ENCODE measurements at places on chromosomes 12 and 14. TPM values are rescaled to one million over a fixed set of nuclear protein-coding genes. Genes with fewer than 3 reads are reported as not detected.

DNA sequence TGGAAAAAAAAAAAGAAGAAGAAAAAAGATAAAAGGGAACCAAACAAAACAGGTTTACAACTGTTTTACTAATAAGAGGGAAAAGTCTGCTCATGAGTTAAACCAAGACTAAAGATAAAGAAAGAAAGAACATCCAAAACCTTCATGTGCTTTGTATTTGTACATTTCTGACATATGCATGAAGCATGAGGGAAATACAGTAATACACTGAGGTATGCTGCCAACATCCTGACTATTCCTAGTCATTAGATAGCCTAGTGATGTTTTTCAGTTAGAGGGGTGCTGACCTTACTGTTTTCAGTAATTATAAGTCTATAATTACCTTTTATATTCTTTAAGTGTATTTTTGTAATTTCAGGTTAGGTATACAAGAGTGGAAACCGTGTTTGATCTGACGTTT is 793.3 kb downstream of the DIO2 start:
- H3K4me1 ChIP-seq: no peaks in the 10 kb centered on the region
- no peak for DNase-seq

DNA sequence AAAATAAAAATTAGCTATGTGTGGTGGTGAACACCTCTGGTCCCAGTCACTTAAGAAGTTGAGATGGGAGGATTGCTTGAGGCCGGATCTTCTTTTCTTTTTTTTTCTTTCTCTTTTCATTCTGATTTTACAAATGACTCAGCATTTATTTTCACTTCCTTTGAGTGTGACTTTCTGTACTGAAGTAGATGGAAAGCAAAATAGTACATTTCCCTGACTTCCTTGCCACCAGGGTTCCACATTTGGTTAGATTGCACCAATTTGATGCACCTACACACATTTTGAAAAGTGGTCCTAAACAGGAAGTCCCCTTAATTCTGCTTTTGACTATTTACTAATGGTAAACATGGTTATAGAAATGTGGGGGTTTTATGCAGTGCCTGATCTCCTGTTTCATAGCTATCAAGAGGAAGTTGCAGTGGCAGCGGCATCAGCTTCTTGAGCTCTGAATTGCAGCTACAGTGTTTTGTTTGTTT is 13.0 kb upstream of the LEMD3 start:
- no peak overlapping the region for H3K27ac ChIP-seq
- no peaks in the 10 kb centered on the region for H3K36me3 ChIP-seq
- no peak overlapping the region for H3K4me3 ChIP-seq
- peaks cover 22% of the 10 kb centered on the region for H3K27me3 ChIP-seq
- DNase-seq: no peak

- no peak for DNase-seq
- no peaks in the 10 kb centered on the region for H3K36me3 ChIP-seq
- no peak overlapping the region for H3K4me3 ChIP-seq
- H3K27ac ChIP-seq: no peak overlapping the region
Measured at GRCh38 chr12:96809522-96809921, 97.5 kb upstream of the NEDD1 start.

DNA sequence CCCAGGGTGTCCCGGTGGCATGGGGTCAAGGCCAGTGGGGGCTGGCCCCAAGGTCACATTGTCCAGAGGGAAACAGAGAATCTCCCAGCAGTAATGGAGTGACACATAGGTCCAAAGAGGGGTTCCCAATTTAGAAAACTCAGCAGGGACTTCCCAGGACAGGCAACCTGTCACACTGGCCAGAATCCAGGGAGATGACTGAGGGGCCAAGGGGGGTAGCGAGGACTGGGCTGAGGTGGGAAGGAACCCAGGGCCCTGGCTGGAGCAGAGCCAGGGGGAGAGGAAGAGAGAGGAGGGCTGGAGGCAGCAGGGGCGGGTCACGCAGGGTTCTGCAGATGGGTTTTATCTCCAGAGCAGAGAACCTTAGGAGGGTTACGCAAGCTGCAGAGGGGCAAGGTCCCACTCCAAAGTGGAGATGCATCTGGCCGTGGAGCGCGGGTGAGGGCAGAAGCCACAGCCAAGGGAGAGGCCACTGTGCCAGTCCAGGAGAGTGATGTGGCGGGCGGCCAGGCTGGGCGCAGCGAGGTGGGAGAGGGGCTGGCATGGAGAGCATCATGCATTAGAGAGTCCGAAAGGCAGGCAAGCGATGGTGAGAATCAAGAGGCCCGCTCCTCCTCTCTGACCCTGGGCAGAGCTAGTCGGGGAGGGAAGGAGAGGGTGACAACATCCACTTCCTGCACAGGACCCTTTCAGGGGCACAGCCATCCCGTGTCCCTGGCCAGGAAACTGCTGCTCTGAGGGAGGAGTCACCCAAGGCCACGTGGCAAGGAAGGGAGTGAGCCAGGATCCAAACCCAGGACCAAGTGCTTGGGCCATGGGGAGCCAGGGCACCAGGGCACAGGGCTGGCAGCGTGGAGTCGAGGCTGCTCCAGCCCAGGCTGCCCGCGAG is 29.0 kb downstream of the NCOR2 start:
- no peak overlapping the region for H3K4me3 ChIP-seq
- no peaks in the 10 kb centered on the region for H3K27me3 ChIP-seq
- H3K36me3 ChIP-seq: no peaks in the 10 kb centered on the region
- peak overlapping the region; percentile 96 for H3K27ac ChIP-seq
- peaks cover 77% of the 10 kb centered on the region for H3K4me1 ChIP-seq
- DNase-seq: peak; percentile 72

GRCh38 chr12:26274441-26275312 is 79.3 kb downstream of the SSPN start:
- peaks cover 10% of the 10 kb centered on the region for H3K4me1 ChIP-seq
- H3K27ac ChIP-seq: peak overlapping the region; percentile 98
- H3K36me3 ChIP-seq: no peaks in the 10 kb centered on the region
- no peaks in the 10 kb centered on the region for H3K27me3 ChIP-seq
- H3K4me3 ChIP-seq: no peak overlapping the region

DNA sequence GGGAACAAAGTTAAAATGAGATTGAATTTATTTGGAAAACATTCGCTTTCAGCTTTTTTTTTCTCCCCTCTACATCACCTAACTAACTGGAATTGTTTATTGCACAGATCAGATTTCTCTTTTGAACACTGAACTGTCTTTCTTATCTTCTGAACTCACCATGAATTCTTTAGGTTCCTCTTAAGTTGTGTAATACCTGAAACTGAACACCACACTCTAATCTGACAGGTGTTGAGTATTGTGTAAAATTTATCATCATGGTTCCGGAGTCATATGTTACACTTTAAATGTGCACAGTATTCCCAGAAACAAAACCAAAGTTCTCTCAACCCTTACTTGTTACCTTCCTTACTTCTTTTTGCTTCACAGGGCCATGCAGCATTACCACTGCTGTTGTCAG is 66.8 kb downstream of the TGFB3 start:
- no peak overlapping the region for H3K27ac ChIP-seq
- H3K36me3 ChIP-seq: no peaks in the 10 kb centered on the region
- H3K27me3 ChIP-seq: no peaks in the 10 kb centered on the region
- DNase-seq: no peak
- no peaks in the 10 kb centered on the region for H3K4me1 ChIP-seq
- H3K4me3 ChIP-seq: no peak overlapping the region

- H3K4me3 ChIP-seq: no peak overlapping the region
- DNase-seq: no peak
- H3K27me3 ChIP-seq: no peaks in the 10 kb centered on the region
- no peak overlapping the region for H3K27ac ChIP-seq
- no peaks in the 10 kb centered on the region for H3K4me1 ChIP-seq
Measured at GRCh38 chr14:76742185-76742584, 19.1 kb upstream of the VASH1 start.

GRCh38 chr12:118193958-118194357 is 58.0 kb downstream of the PEBP1 start:
- H3K27ac ChIP-seq: no peak overlapping the region
- no peaks in the 10 kb centered on the region for H3K27me3 ChIP-seq
- DNase-seq: no peak

GRCh38 chr12:76952995-76953394 is 74.2 kb upstream of the CSRP2 start:
- no peaks in the 10 kb centered on the region for H3K36me3 ChIP-seq
- H3K27ac ChIP-seq: no peak overlapping the region
- no peak overlapping the region for H3K4me3 ChIP-seq
- DNase-seq: peak; percentile 55

GRCh38 chr12:31016057-31016456 is 57.6 kb upstream of the DDX11 start:
- H3K4me3 ChIP-seq: no peak overlapping the region
- H3K27me3 ChIP-seq: no peaks in the 10 kb centered on the region
- DNase-seq: no peak

Gene RIC8B
- 9.2 TPM for polyA plus RNA-seq

Gene TMEM63C
- polyA plus RNA-seq: 0.25 TPM

Gene PDZRN4
- 0.02 TPM for polyA plus RNA-seq

Gene SLCO1A2
- under 0.01 TPM for polyA plus RNA-seq

Gene OTX2
- polyA plus RNA-seq: not detected

All from SK-N-SH (cell line).